ENCODE measurements at places on chromosomes 4 and X.

DNA sequence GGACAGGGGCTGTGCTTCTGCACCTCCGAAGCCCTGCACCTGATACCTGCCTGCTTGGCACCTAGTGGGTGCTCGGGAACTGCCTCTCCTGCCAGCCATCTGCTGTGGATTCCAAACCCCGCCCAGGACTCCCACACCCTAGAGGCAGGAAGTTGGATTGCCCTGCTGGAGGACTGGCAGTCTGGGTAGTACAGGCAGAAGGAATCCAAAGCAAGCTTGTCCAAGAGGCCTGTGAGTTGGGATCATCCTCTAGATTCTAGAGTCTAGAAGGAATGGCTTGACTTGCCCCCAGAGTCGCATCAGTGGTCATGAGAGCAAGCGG, 64.6 kb upstream of the MTM1 start:
- DNase-seq = no peak

GRCh38 chrX:141320801-141321200, 78.5 kb upstream of the SPANXC start:
- DNase-seq = no peak

DNA sequence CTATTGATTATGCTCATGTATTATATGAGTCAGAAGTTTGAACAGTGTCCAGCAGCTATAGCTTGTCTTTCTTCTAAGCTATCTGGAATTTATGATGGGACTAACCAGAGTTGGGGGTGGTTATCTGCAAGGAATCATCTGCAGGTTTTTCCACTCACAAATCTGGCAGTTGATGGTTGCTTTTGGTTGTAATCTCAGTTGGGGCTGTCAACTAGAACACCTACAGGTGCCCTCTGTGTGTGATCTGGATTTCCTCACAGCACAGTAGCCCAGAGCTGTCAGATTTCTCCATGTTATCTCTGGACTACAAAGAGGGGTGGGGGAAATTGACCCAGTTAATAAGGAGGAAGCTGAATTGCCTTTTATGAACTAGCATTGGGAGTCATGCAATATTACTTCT, 51.4 kb upstream of the MAP9 start:
- no peak for DNase-seq

DNA sequence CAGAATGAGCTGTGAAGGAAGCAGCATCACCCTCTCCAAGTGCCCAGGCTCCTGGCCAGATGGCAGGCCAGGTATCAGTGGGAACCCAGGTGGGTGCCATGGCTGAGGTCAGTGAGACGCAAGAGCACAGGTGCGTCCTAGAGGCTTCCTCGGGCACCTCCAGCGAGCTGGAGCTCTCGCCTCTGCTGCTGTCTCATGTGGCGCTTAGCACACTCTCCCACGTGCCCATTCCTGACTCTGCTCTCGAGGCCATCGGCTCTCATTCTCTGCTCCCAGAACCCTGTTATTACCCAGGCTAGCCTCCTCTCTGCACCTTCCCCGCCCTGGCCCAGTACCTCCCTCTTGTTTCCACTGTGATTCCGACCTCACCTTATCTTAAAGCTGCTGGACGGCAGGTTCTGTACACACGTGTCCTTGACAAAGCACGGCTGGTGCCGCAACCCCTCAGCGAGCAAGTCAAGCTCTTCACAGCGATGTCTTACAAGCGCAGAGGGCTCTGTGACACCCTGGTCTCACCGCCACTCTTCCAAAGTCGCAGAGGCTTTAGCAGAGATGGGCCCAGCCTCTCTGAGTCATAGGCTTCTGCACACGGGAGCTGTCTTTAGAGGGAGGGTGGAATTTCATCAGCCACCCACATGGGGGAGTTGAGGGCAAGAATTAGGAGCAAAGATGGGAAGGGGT, 15.4 kb upstream of the MSANTD1 start:
- DNase-seq = no peak

DNA sequence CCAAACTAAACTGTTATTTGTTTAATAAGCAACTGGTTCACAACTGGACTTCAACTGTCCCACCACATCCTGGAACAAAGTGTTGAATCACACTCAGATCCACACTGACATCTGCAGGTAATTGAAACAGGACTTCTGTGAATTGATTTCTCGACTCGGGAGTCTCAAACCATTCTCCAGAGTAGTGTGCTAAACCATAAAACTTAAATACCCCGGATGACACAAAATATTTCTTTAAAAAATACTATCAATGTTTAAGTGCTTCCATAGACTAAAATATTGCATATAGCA, 95.4 kb upstream of the PLAC1 start:
- DNase-seq = no peak

DNA sequence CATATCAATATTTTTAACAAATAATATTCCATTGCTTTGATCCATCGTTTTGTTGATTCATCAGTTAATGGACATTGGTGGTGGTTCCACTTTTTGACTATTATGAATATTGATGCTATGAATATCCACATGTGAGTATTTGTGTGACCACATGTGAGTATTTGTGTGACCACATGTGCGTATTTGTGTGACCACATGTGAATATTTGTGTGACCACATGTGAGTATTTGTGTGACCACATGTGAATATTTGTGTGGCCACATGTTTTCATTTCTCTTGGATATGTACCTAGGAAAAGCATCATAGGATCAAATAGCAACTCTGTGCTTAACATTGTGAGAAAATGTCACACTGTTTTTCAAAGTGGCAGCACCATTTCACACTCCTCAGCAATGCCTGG, 433.6 kb upstream of the FRG1 start:
- DNase-seq = no peak

GRCh38 chr4:132797856-132798255, 351.2 kb upstream of the PCDH10 start:
- DNase-seq = no peak

DNA sequence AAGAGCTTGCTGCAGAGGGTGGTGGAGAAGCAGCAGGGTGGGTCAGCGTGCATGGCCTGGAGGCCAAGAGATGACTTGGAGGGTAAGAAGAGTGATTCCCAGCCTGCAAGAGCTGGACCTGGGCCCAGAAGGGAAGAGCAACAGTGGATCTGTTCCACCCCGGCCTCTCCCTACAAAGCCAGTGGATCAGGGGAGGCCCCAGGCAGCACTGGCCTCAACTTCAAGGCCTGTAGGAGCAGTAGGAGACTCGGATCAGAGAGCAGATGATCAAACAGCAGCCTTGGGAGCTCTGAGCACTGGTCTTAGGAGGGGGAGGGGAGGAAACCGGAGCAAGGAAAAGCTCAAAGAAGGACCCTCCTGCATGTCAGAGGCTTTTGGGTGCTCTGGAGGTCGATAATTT, 7.6 kb downstream of the L1CAM start:
- DNase-seq = no peak

DNA sequence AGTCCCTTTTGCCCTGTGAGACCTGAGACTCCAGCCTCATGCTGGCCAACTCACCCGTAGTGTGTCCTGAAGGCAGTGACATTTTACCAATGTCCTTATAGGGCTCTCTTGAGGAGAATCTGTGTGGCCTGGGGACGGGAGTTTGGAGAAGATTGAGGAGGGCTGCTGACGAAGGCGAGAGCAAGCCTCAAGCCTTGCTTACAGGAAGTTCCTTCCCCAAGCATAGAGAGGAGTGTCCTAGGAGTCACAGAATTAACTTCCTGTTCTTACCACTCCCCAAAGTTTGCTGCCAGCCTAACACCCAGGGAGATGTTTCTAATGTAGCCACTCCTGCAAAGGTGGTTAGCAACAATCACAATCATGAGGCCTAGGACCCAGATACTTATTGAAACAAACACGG, at the start of gene NXF3:
Gene NXF3, minus strand, starts transcription at position 202 of the 400 bp plus-strand sequence. Its CDS starts 120 bp downstream, at position 82.
- DNase-seq = no peak

DNA sequence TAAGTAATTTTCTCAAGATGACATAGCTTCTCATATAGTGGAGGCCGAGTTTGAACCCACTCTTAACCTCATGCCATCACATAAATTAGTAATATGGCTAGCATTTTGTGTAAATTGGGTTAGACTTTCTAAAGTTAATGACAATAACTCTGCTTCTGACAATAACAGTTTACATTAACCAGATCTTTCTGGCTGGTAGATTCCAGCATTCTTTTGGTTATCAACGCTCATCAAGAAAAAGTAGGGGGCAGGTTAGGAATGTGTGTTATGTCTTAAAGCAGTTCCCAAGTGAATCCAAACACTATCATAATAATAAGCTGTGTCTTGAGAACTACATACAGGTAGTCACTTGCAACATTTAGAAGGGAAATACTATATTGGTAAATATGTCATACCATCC, 162.5 kb downstream of the PRDM5 start:
- DNase-seq = no peak

- no peak for DNase-seq
Measured at GRCh38 chr4:85477534-85477933, 2.6 kb downstream of the ARHGAP24 start.

DNA sequence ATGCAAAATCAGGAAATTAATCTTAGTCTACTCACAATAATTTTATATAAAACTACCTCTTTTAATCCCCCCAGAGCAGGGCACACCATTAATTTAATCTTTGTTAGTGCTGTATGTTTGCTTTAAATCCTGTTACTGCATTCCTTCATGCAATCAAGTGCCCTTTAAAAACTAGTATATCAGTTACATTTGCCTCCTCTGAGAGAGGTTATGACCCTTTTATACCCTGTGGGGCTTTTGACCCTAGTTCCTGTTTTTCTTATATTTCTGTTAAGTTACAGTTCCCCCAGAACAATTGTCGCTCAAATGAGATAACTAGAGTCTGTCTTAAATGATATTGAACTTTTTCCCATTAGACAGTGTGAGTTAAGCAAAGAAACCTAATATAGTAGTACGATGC, 46.2 kb downstream of the GPC4 start:
- no peak for DNase-seq

GRCh38 chrX:12949205-12949926, 25.5 kb upstream of the TMSB4X start:
- DNase-seq = no peak

DNA sequence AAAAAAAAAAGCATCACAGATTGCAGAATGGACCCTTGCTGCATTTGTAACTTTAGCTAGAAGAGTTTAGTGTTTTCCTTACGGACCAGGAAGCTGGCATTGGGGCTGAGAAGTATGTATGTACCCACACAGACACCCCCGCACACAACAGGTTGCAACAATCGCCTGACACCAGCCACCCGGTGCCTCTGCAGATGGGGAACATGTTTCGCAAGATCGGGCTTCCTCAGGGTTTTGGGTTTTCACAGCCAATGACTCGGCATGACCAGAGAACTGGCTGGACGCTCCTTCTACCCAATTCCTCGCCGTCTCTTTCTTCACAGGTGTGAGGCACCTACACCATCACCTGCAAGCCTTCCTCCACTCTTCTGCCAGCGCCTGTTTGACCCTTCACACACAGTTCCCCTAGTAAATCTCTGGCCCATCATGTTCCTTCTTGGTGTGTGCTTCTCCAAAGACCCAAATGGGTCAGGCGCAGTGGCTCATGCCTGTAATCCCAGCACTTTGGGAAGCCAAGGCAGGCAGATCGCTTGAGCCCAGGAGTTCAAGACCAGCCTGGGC, 70.4 kb downstream of the DHRSX start:
- no peak for DNase-seq
